ENCODE measurements at places on chromosomes 1 and 21.

DNA sequence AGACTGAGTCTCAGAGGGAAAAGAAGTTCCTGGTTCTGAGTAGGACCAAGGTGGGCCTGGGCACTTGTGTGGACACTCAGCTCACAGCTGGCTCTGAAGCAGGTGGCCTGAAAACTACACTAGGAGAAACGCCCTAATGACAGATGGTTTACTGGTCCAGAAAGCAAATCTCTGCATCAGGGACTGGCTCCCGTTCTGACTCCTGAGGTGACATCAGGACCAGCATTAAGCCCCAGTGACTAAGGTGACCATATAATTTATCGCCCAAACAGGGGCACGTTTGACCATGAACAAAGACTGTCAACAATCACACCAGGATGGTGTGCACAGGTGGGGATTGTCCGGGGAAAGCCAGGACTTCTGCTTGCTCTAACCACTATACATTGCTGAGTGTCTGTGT, 12.2 kb upstream of the CD34 start:
- DNase-seq = no peak

DNA sequence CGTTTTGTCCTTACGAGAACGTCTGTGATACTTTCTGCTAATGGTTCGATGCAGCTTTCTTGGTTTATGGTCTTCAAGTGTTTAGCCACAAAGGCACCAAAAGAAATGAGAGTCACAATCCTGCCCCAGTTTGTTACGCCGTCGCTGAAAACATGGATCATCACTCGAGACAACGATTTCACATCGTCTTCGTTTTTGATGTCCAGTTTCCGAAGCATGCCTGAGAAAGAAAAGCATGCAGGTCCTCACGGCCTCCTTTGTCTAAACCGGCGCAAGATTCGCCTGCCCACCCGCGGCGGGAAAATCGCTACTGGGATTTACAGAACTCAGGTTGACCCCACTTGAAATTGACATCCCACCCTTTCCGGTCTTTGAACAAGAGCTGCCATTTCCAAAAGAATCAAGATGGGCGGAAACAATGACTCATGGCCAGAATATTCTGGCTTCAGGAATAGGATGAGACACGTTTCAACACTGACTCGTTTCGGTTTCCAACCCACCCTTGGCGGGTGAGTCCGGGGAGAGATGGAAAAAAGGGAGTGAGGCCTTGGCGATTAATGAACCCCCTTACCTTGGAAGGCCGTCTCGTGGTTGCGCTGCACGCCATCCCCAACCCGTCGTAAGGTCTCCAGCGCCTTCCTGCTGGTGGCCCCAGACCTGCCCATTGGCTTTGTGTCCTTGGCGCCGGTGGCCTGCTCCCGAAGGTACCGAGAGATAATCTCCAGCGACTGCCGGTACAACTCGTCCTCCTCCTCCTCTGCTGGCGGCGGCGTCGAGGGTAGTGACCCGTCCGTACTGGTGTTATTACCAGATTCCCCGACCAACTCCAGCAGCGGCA, 919 bp downstream of the MCL1 start:
- no peak for DNase-seq

- DNase-seq = no peak
These were observed 806.4 kb downstream of the USP25 start for GRCh38 chr21:16536140-16536539.

GRCh38 chr1:107450899-107451664, 310.2 kb downstream of the NTNG1 start:
- no peak for DNase-seq

- DNase-seq = no peak
These were observed 24.4 kb downstream of the TCP10L start for GRCh38 chr21:32560896-32561295.

DNA sequence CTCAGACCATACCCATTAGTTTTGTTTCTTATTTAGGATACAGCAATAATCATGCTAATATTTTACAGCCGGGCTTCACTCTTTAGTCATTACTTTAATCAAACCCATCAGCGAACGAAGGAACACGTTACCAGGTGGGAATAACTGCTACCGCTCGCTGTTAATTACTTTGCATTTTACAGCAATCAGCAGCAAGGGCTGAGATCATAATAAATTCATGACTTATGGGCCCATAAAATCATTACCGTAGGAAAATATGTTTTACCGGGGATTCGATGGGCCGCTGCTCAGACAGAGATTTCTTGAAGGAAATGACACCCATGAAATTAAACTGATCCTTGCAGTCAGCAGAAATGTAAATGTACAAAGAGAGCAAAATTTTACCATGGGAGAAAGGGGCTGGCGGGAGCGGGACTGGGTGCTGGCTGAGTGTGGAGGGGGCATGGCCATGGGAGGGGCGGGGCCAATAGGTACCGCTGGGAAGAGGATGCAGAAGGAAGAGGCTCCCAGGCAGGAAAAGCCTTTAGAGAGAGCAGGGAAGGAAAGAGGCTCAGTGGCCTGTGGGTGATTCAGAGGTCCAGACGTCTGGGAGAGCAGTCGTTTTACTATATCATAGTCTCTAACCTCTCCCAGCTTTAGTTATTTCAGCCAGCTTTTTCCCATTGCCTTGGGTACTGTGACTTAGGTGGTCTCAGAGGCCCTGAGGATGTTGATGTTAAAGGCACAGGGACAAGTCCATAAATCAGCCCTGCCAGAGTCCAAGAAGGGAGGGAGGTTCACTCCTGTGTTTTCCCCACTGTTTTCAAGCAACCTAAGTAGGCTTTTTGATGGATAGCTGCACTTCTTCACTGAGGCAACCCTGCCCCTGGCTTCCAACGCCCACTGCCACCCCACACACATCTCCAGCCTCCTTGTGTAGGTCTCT, 258.9 kb downstream of the SEC16B start:
- no peak for DNase-seq

- DNase-seq = no peak
These were observed 46.8 kb upstream of the BARHL2 start for GRCh38 chr1:90763930-90764329.

- DNase-seq = no peak
These were observed 54.6 kb upstream of the DPT start for GRCh38 chr1:168783458-168784210.

DNA sequence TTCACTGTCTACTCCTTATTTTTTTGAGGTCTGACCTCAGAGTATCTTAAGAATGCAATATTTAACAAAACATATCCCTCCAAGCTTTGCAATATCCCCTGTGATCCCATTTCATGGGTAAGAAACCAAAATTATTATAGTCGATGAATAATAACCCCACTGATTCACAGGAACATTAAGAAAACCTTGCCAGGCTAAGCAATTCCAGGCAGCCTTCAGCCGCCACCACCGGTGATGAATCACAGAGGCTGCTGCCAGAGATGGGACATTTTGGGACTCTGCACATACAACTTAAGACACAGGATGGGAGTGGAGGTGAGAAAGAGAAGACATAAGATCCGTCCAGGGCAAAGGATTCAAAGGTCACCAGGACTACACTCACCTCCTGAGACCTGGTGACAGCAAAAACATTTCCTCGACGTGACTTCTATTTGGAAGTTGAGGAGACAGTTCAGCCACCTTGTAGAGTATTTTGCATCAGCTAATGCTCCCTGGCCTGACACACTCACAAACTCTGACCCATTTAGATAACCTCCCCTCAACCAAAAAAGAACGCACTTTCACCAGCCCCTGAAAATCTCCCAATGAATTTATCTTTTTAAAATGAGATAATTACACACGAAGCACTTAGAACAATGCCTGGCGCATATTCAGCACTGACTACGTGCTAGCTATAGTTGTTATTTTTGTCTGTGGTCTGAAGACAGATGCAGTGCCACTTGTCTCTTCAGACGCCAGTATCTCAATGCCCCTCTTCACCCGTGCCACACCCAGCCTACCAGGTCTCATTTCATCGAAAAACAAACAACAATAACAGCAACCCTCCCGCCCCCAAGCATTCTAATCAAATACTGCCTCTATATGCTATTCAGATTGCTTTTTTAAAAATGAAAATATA, 17.8 kb upstream of the OVAAL start:
- no peak for DNase-seq

- DNase-seq = no peak
These were observed 60.6 kb downstream of the KCNAB2 start for GRCh38 chr1:6106321-6106731.

DNA sequence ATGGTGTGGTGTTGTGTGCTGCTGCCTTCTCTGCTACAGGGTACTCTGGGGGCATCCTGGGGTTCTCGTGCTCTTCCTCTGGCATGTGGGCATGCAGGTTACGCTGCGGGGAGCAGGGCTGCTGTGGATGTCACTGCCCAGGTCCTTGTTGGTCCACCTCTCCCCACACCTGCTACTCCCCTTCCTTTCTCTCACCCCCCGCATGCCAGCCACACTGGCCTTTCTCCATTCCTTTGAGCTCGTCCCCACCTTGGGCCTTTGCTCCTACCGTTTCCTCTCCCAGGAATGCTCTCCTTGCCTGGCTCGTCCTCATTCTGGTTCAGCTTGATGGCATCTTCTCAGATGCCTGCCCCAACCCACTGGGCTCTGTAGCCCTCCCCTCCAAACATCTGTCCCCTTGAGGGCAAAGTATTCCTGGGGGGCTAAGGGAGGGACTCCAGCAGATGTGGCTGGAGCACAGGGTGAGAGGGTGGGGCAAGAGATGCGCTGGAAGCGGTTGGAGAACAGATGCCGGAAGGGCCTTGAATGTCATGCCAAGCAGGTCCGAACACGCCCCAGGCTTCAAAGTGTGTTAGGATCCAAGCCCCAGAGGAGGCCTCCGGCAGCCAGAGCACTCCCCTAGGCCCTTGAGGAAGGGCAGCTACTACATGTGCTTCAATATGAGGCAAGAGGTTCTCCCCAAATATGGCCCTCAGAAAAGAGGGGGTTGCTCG, 23.4 kb downstream of the DMRTB1 start:
- DNase-seq = no peak

DNA sequence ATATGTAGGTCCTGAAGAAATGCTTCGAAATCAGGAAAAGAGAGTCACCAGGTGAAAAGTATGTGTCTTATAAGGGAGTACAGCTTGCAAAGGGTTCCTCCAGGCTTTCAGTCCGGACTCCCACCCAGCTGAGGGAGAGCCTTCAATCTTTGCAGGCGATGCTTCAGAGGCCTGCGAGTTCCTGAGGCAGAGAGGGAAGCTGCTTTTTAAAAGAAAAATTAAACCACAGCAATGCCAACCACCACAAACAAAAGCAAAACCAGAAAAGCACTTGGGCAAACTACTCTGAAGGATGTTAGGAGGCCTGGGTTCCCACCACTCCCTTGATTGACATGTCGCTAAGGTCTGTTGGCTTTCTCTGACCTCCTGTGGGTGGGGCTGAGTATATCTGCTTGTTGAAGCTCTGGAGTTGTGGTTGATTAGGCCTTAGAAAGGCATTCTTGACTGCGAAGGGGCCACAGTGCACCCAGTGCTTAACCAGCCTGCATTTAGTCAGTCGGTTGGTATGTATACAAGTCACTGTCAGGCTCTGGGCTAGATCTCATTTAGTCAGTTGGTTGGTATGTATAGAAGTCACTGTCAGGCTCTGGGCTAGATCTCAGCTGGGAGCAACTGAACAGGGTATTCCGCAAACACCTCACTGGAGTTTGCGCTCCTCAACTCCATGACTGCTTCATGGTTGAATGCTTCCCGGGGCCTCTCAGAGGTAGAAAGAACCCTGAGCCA, 1.2 kb downstream of the NIPAL3 start:
- DNase-seq = no peak

DNA sequence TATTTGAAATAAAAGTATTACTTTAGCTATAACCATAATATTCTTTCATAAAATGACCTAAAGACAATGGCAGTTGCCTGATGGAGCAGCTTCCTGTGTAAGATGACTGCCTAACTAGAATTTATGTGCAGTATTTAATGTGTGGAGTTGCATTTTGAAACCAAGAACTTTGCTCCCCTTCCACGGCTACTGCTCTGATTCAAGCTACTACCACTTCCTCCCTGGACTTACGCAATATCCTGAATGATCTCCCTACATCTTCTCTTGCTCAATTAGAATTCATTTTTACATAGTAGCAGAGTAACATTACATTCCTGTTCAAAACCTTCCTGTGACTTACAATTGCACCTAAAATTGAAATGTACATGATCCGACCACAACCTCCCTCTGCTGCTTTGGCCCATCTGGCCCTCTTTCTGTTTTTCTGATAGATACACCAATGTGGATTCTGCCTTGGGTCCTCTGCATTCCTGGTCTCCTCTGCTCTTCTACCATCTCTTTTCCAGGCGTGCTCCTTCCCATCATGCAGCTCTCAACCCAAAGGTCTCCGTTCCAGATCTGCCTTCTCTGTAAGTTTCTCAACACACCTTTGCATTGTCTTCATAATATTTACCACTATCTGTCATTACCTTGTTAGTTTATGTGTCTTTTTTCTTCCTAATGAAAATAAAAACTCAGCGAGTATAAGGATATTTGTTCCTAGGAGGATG, 47.4 kb upstream of the USP25 start:
- DNase-seq = no peak

- no peak for DNase-seq
These were observed 6.6 kb downstream of the IFFO2 start for GRCh38 chr1:18949686-18950400.

DNA sequence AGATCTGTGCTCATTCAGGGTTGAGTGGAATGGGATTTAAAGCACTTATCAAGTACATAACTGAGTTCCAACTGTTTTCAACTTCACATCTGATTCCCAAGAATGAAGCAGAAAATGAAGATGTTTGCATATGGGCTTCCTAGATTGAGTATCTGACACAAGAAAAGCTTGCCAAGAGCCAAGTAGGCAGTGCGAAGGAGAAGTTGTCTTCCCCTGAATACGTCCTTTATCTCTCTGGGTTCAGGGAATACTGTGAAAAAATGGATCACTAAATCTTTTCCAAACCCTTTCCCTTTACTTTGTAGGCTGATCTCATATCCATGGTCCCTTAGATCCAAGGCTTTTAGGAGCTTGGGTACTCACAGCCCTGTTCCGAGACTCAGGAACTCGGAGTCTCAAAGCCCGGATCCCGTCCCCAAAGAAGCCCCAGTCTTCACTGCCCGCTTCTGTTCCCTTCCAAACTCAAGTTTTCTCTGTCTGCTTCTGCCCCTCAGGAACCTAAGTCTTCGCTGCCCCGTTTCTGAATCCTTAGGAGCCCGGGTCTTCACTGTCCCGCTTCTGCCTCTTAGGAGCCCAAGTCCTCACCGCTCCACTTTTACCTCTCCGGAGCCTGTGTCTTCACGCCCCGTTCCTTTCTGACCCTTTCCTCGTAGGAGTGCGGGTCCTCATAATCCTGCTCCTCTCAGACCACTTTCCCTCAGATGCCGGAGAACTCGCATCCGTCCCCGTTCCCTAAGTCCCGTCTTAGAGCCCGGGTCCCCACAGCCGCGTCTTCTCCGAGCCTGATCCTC, 616 bp downstream of the TAF12 start:
- DNase-seq = no peak

DNA sequence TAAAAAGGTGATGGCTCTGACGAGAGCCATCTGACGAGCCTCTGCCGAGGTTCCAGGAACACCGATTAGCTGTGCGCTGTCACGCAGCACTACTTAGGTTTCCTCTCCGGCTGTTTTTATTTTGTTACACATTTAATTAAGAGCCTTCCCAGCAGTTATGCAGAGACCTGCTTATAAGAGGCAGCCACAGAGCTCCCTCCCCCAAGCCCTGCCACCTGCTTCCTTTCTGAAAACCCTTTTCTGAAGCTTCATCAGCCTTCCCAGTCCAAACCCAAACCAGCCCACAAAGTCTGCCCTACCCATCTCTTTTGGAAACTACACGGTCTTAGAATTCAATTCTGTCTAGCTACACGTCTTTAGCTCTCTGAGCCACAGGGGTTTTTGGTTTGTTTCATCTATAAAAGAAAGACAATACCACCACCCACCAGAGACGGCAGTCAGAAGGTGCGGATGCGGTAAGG, 49.1 kb downstream of the ERI3 start:
- no peak for DNase-seq
